ENCODE measurements at places on chromosomes 12 and 14.

- DNase-seq, result no peak
Measured at GRCh38 chr12:48508987-48509386, 16.4 kb upstream of the OR8S1 start.

DNA sequence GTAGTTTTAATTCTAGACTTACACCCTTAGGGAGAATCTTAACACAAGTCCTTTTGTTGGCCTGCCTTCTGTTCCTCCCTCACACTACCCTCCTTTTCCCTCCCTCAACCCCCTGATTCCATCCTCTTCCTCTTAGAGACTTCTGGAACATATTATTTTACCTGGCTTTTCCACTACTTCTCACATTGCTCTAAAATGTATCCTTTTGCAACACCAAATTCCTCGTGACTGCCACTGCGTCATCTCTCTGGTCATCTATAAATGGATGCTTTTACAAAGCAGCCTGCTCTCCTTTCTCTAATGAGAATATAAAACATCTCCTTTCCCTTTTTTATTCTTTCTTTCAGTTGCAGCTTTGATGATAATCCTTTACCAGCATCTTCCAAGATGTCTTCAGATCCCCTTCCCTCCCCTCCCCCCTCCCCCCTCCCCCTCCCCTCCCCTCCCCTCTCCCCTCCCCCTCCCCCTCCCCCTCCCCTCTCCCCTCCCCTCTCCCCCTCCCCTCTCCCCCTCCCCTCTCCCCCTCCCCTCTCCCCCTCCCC, 93.6 kb downstream of the DIP2B start:
- no peak for DNase-seq

- no peak for DNase-seq
Measured at GRCh38 chr14:68337279-68337678, 455.6 kb downstream of the ZFP36L1 start.

DNA sequence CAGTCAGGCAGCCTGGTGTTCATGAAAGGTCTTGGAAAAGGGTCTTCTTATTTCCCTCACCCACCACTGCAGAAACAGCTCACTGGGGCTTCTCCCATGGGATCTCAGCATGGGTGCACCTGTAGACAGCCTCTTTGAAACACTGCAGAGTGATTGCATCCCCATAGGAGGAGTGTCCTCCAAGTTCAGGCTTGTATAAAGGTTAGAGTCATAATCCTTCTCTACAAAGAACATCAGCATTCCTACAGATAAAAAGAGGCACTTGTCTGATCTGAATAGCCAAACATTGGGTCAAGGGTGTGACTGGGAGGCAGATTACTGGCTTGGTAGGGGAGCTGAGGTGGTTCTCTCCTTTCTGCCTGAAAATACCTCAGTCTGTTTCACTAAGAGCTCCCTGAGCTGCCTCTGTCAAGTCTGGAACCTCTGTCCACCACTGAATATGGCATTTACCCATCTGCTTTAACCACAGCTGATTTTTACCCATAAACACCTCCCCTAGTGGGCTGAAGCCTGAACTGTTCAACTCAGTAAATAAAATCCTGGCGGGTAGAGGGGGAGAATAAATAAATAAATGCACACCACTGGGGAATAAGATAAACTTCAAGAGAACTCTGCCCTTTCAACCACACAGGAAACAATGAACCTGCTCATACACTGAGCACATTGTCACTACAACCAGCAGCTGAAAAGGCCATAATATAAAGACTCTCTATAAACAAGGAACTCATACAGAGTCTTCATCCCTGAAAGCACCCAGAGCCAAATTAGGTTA, 120.7 kb upstream of the SCAF11 start:
- DNase-seq, result no peak

DNA sequence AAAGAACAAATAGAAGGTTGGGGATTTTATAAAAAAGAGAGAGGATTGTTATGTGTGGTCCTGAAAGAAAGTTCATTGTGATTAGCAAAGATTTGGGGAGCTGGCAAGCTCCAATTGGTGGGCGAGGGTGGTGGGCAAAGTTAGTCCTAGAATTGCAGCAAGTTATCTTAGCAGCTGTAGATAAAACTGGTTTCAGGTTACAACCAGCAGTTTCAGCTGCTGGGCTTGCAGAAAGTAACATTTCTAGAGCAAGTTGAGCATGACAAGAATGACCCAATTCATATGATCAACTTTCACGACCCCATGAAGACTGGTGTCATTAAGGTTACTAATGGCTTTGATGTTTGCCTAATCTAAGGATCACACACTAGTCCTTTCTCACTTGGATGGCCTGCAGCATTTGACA, 177.9 kb upstream of the NUDT4 start:
- no peak for DNase-seq

DNA sequence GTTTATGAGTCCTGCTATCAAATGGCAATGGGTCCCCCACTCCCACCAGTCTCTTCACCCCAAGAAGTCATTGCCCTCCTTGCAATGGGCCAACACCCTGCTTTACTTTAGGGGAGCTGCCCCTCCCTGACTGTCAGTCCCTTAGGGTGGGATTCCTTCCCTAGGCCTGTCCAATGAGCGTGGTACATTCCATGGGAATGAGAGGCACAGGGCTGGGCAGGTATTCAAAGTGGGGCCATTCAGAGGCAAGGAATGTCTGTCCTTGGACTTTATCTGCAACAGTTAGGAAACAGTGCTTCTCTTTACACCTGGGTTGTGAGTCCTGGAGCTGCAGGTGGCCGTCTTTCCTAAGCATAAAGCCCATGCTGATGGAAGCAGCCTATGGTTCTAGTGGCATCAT, 40.8 kb downstream of the TMEM132C start:
- no peak for DNase-seq

GRCh38 chr12:104605685-104606084, 148.9 kb downstream of the CHST11 start:
- DNase-seq, result no peak

- DNase-seq, result no peak
Measured at GRCh38 chr12:51850081-51850964, 1.8 kb upstream of the FIGNL2 start.

DNA sequence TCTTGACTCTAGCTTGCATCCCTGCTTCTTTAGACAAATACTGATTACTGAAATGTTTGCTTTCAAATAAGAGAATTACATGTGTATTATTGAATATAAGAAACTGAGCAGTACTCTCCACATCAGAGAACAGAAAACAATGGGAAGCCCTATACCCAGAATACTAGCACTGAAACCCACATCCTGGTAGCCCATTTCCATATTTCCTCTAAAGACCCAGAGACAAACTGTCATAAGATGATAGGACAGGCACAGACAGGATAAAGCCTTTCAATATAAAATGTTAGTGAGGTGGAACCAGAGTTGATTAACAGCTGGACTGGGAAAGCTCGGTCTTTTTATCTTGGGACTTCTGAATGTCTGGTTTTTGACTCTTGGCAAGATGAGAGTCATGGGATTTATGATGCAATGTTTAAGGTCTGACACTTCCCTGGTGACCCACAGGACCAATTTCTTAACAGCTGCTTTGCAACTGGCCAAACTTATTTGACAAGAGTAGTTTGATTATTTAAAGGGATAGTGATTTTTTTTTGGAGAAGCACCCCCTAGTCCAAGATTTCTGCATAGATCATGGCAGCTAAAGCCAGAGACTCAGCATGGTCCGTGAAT, 166.9 kb upstream of the ATXN7L3B start:
- DNase-seq, result no peak

DNA sequence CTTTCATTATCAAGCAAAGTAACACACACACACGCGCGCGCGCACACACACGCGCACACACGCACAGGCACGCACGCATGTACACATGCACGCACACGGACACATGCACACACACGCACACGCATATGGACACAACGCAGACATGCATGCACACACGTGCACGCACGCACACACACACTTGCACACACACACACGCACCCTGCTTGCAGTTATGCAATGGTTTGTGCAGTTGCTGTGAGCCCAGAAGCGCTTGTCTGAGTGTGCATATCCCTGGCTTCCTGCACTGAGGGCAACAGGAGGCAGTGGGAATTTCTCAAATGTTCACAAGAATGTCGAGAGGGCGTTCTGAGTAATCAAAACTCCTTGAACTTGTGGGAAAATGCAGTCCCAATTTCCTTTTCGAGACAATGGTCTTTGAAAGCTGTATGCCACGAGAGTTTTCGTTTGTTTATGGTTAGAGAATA, 41.6 kb downstream of the NFKBIA start:
- DNase-seq, result no peak

GRCh38 chr12:110353211-110353965, 50.1 kb downstream of the ANAPC7 start:
- DNase-seq, result no peak

- no peak for DNase-seq
Measured at GRCh38 chr14:24783791-24784190, 149.8 kb upstream of the GZMB start.

GRCh38 chr14:31541702-31542101, 19.5 kb upstream of the NUBPL start:
- no peak for DNase-seq

DNA sequence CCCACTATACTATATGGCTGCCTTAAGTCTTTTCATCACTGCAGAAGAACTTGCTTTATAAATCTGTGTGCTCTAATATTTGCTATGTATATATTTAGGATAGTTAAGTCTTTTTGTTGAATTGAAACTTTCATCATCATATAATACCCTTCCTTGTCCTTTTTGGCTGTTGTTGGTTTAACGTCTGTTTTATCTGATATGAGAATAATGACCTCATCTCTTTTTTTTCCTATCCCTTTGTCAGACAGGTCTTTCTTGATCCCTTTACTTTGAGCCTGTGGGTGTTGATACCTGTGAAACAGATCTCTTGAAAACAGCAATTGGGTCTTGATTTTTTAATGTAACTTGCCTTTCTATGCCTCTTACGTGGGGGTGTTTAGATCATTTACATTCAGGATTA, 316.3 kb downstream of the TMTC2 start:
- DNase-seq, result no peak

GRCh38 chr12:75722714-75723200, 211.3 kb upstream of the KRR1 start:
- peak; percentile 28 for DNase-seq

- DNase-seq, result no peak
Measured at GRCh38 chr14:38138473-38139138, 69.1 kb upstream of the SSTR1 start.

DNA sequence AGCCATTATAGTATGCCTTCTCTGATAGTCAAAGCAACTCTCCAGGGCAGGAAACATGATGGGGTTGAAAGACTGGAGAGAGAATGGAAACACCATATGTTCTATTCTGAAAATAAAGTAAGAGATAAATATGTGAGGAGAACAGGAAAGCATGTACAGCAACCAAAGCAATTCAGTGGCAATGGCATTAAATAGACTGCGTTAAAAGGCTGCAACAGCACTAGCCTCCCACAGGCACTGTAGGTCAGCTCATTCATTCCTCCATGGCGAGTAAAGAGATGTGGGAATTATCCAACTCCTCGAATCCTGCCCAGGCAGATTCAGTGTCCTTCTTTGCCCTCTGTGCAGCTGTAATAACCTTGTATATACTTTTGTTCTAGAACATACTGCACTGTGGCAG, 43.8 kb downstream of the ANO6 start:
- DNase-seq, result no peak

GRCh38 chr12:8969861-8970411, 19.4 kb upstream of the KLRG1 start:
- DNase-seq, result no peak

GRCh38 chr14:106309423-106309822, 783.0 kb downstream of the TMEM121 start:
- peak; percentile 12 for DNase-seq

DNA sequence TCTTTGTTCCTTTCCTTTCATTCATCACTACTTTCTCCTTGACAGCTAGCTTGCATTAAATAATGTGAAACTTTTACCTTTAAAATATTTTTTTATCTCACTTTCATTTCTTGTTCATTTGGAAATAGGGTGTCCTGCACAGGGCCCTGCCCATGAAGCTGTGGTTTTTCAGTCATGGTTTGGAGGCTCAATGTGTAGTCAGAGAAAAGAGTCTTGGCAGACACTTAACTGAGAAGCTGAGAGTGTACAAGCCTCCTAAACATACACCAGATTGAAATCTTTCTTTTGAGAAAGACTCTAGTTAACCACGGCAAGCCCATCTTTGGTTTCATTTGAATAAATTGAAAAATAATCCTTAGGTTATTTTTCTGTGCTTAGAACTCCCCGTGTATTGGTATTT, 74.2 kb downstream of the KICS2 start:
- DNase-seq, result no peak

GRCh38 chr12:122081083-122081696, 2.6 kb downstream of the MLXIP start:
- DNase-seq, result no peak

DNA sequence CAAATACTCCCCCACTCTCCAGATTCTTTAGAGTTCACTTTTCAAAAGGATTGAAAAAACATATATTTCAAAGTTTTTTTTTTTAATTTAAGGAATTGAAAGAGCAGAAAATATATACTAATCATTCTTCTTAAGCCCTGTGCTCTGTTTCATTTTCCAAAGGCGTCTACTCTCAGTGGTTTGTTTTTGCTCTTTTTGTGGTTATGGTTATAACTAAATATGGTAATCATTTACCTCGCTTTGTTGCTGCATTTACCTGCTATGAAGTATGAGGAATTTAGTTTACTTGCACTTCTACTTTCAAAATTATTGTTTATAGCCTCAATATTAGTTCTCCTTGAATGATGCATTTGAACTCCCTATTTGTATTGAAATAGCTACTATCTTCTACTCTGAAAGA, 55.9 kb upstream of the LRRK2 start:
- DNase-seq, result peak; percentile 55

GRCh38 chr12:117724543-117724942, 244.2 kb downstream of the KSR2 start:
- DNase-seq, result no peak

- DNase-seq, result peak; percentile 78
Measured at GRCh38 chr14:105301103-105301914, 508 bp upstream of the BRF1 start.

DNA sequence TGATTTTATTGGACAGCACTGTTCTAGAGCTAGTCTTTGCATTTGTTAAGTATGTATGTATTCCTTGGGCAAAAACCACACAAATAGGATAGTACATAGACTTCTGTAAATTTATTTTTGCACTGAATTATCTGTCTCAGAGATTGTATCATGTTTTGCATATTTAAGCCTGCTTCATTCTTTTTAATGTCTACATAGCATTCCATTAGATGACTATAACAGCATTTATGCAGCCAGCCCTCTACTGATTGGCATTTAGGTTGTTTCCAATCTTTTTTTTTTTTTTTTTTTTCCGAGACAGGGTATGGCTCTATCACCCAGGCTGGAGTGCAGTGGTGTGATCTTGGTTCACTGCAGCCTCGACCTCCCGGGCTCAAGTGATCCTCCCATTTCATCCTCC, 34.5 kb downstream of the SYNDIG1L start:
- no peak for DNase-seq

- DNase-seq, result no peak
Measured at GRCh38 chr12:79453820-79454219, 236.9 kb downstream of the PAWR start.

DNA sequence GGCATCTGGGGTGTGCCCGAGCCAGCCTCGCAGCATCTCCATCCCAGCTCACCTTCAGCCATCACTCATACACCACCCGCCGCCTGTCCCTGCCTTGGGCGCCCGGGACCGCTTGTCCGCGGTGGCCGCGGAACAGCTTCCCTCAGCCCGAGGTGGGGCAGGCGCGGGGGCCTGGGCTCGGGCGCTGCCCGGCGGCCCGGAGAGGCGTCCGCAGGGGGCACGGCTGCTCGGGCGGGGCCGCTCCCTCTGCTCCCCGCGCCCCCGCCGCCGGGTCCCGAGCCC, 430 bp downstream of the SLC41A2 start:
- DNase-seq, result no peak

Measured in GM12878 (cell line).